Left lobe of liver (tissue), 2 donors: ENCODE measurements at places on chromosomes 1 and 21. TPM values are rescaled to one million over a fixed set of nuclear protein-coding genes. Genes with fewer than 3 reads are reported as not detected.

- no peak for DNase-seq
These were observed at the start of gene CRABP2 for GRCh38 chr1:156705321-156705917. TSS of gene CRABP2 (minus strand) at chr1:156705583. CDS start at chr1:156705446, 137 bp downstream.

Gene RNU5D-1
- total RNA-seq, result not detected

Gene DUSP10
- total RNA-seq, result 7.4 TPM

Gene INSRR
- total RNA-seq, result not detected

DNA sequence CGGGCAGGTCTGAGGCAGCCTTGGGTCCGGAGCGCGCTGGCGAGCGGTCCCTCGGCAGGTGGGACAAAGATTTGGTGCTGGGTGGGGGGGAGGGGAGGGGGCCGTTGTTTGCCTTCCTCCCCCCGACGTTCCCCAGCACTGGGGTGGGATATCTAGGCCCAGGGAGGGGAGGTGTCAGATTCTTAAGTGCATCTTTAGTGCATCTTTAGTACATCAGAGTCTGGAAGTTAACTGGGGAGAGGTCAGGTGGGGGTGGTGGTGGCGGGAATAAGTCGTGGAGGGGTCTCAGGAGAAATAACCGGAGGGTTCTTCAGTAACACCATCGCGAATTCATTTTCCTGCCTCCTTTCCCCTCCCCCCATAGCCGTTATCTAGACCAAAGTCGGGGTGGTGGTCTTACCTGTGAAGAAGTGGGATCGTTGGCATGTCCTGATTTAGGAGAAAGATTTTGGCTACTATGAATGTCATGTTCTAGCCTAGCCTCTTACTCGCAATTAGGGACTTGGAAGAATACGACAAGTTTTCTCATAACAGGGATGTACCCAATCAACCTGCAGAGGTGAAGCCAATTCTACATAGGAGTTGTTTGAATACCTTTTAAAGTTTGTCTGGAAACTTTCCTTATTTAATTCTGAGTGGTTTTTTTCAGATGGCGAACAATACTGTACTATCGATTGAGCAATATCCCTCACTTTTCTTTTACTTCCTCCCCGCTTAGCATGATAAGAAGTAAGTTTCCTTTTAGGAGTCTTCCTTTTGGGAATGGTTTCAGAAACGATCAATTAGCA lies 886 bp downstream of the ZMYM4 start:
- no peak for DNase-seq

Gene TMEM53
- total RNA-seq, result 27.5 TPM

- DNase-seq, result no peak
These were observed 10.9 kb upstream of the BLACAT1 start for GRCh38 chr1:205466595-205467220.

- DNase-seq, result no peak
These were observed 70.8 kb downstream of the SYT2 start for GRCh38 chr1:202639500-202639899.

Gene NUCKS1
- total RNA-seq, result 72.3 TPM

DNA sequence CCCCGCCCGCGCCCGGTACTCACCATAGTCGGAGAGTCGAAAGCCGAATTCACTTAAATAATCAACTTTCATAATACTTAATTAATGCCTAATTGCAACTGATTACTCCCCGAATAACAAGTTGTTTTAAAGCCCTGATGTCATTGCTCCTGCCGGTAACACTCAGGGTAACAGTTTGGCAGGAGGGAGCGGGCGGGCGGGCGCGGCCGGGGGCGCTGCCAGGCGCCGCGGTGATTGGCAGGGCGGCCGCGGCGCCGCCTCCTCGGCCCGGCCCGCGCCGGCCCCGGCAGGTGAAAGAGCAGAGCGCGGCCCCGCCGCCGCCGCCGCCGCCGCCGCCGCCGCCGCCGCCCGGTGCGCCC lies 102.2 kb downstream of the CASZ1 start:
- no peak for DNase-seq

DNA sequence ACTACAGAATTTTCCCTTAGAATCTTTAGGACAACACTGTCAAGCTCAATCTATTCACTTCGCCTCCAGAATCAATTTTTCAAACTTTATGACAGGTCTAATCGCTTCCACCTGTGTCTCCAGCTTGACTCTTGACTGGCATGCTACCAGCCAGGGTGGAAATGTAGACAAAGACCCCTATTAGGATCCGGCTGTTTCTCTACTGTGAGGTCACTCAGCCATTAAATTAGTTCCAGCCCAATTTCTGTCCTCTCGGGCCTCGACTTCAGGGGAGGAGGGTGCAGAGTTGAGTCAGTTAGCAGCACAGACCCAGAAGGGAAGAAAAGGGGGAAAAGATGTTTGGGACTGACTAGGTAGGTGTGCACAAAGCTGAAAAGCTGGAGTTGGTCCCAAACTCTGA lies 78.5 kb downstream of the HLCS start:
- no peak for DNase-seq

DNA sequence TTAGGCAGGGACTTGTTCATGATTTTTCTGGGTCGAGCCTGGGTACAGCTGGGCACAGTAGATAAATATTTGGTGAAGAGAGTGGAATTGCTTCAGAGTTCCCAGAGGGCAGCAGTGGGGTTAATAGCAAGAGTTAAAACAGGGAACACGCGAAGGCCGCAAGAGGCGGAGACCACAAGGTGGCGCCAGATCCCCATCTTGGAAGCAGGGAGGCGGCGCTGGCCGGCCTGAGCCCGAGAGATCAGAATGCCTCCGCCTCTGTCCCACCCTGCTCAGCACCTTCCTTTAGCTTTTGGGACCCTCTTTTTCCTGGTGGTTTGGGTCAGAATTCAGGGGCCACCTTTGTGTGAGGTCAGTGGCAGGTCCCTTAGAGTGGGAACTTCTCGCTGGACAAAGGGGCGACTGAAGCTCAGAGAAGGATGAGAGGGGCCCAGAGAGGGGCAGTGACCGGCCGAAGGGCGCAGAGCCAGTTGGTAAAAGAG lies 6.5 kb upstream of the PADI2 start:
- DNase-seq, result peak; percentile 91

Gene CD1E
- not detected for total RNA-seq

Gene COL24A1
- not detected for total RNA-seq

DNA sequence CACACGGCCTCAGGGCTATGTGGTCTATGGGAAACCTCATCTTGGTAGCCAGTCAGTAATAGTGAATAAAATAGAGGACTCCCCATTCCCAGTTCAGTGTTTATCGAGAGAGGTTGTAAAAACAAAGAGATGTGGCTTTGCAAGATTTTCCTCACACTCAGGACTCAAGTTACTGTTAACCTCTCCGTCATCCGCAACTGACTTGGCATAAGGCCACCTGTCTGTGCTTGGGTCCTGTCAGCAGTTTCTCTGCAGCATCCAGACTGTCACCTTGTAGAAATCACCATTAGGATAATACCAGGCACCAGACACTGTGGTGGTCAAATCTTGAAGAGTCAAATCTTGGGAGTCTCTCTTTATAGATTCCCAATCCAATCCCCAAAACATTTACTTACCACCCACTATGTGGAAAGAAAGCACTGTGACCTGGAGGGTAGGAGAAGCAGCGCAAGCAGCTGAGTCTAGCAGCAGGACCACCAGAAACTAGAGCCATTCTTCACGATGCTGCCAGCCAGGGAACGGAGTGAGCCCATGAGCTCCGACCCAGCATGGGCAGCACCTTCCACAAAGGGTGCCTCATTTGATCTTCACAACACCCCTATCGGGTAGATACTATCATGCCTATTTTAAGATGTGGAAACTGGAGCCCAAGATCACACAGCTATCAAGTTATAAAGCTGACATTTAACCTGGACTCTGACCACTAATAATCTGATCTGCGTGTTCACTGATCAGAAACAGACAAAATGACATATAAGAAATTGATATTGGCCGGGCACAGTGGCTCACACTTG lies 5.6 kb upstream of the GPR25 start:
- DNase-seq, result no peak

Gene BTG2
- 2.8 TPM for total RNA-seq

Gene GBP1
- 11.1 TPM for total RNA-seq

Gene ZFP69
- 1.1 TPM for total RNA-seq

GRCh38 chr1:183461350-183461749 lies 10.9 kb upstream of the SMG7 start:
- DNase-seq, result no peak

DNA sequence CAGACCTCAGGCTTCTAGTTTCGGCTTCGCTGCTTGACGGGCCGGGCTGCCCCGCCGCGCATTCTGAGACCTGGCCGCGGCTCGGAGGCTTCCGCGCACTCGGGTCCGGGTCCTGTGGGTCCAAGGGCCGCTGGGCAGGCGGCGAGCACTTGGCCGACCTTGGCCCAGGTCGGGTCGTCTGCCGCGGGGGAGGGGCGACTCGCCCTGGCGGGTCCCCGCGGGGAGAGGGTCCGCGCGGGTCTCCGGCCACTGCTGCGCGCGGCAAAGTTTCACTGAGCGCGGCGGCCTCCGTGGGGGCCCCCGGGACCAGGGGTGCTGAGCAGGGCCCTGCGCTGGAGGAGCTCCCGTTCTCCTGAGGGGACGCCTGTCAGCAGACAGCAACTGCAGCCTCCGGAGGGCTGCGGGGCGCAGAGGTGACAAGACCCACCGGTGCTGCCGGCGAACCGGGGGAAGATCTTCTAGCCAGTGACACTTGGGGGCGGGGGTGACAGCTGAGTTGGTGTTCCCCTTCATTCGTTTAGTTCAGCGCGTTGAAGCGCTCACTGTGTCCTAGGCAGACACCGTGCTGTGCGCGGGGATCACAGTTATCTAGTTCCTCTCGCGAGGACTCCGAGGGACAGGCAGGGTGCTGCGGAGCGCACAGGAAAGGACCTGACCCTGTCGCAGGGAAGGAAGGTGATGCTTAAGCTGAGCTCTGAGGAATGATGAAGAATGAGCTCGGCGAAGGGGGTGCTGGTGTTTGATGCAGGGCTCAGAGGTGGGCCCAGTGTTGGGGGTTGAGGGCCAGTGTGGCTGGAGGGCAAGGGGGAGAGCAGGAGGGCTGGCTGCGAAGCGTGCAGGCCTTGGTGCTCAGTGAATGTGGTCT lies 725 bp downstream of the MTFR1L start:
- peak; percentile 75 for DNase-seq

DNA sequence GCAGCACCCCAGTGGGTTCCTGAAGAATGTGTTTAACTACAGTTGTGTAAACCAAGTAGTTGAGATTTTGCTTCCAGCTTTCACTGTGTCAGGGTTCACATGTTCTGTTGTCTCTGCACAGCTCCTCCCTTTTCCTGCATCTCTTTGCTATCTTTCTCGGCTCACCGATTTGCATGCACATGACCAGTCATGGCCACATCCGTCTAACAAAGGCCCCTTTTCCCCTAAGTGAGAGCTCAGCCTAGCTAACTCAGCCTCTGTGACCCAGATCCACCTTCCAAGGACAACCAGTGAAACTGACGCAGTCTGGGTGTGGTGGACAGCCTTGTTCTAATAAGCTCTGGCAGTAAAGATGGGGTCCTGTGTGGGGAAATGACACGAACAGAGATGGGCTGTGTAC lies 101.1 kb downstream of the ZP4 start:
- DNase-seq, result no peak

Gene OR2G6
- not detected for total RNA-seq

Gene FOXE3
- total RNA-seq, result not detected

DNA sequence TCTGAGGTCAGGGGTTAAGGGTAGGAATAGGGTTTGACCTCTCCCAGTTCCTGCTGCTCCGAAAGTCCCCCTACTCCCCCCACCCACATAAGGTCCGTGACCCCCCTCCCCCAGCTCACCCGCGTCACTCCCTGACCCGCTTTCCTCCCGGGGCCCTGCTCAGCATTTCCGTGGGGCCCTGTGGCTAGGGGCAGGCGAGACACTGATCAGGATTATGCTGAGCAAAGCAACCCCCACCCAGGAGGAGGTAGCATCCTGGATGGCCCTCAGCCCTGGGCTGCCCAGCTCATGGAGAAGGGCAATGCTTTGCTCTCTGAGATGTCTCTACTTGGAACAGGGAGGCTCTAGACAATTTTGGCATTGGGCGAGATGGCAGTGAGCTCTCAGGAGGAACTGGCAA lies 3.7 kb downstream of the RORC start:
- no peak for DNase-seq

GRCh38 chr1:186014370-186015037 lies 280.3 kb downstream of the HMCN1 start:
- no peak for DNase-seq

- peak; percentile 95 for DNase-seq
These were observed 8.8 kb upstream of the CEP85 start for GRCh38 chr1:26225033-26225831.

- no peak for DNase-seq
These were observed 2.8 kb upstream of the C1orf162 start for GRCh38 chr1:111471012-111471411.

Gene ADORA1
- 0.53 TPM for total RNA-seq

Gene KRTAP20-2
- not detected for total RNA-seq

DNA sequence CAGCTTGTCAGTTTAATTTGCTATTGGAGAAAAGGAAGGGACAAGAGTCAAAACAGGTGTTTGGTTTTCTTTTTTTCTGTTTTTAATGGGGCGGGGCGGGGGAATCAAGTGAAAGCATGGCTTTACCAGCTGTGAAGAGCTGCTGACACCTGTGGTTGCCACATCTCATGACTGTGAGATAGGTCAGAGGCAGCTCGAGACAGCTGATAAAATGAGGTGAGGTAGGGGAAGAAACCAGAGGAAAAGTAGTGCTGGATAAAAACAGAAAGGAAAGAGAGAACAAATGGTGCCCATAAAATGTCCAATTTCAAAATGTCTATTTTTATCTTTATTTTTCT lies 272.3 kb downstream of the NEGR1 start:
- no peak for DNase-seq

Gene PLA2G4A
- 0.63 TPM for total RNA-seq

GRCh38 chr1:168529518-168529917 lies 14.3 kb downstream of the XCL2 start:
- no peak for DNase-seq

- peak; percentile 63 for DNase-seq
These were observed 31.8 kb upstream of the JUN start for GRCh38 chr1:58815686-58816071.

DNA sequence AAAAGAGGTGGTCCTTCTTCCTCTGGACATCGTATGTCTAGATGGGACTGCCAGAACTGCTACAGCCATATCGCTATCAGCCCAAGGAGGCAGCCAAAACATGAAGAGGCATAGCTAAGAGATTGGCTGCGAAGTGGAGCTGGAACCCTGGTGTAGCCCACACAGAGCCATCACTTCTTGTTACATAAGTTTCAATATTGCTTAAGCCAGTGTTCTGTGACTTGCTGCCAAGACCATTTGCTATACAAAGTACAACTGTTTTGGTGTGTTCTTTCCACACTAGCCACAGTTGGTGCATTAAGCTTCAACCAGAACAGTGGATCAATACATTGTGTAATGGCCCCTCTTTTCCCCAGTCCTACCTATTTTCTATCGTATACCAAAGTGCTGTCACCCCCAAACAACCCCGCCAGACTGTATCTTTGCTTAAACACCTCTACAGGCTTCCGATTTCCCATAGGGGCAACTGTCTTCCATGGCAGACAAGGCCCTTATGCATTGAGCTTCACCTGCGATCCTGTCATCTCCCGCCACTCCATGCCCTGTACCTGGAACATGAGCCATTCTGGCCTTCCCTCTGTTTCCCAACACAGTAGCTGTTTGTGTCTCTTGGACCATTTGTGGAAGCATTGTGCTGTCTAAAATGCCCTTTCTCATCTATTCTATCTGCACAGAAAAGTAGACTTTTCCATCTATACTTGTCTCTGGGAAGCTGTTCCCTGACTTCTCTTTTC lies 241.8 kb downstream of the TTLL7 start:
- peak; percentile 65 for DNase-seq

- DNase-seq, result no peak
These were observed 97.7 kb downstream of the NEK7 start for GRCh38 chr1:198254521-198254920.
